ENCODE measurements at places on chromosomes 3 and 15.

GRCh38 chr15:43528542-43529007 is 11.2 kb downstream of the MAP1A start:
- DNase-seq, result no peak

DNA sequence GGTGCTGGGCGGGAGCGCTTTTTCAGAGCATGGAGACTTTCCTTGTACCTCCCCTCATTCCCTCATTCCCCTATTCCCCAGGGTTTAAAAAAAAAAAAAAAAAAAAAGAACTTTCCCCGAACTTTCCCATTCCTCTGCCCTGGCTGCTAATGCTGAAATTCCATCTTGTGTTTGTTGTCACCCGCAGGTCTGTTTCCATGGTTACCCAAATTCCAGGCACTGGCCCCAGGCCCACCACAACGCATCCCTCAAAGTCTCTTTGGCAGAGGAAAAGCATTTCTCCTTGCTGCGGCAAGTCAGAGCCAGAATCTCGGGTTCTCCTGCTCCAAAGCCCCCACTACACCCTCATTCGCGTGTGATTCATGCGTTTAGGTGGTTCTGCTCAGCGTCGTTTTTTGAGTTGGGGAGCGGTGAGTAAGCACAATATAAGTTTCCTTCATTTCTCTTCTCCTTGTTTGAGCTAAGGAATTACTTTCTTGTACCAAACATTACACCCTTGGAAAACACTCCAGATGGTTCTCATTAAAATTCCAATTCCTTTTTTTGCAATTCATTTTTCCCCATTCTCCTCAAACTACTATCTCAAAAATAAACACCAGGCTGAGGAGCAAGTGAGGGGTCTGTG is 21.6 kb downstream of the ANAPC13 start:
- no peak for DNase-seq

- no peak for DNase-seq
These were observed 19.8 kb downstream of the SCAP start for GRCh38 chr3:47455806-47456452.

- DNase-seq, result no peak
These were observed 22.4 kb downstream of the BCL2L10 start for GRCh38 chr15:52090193-52090592.

DNA sequence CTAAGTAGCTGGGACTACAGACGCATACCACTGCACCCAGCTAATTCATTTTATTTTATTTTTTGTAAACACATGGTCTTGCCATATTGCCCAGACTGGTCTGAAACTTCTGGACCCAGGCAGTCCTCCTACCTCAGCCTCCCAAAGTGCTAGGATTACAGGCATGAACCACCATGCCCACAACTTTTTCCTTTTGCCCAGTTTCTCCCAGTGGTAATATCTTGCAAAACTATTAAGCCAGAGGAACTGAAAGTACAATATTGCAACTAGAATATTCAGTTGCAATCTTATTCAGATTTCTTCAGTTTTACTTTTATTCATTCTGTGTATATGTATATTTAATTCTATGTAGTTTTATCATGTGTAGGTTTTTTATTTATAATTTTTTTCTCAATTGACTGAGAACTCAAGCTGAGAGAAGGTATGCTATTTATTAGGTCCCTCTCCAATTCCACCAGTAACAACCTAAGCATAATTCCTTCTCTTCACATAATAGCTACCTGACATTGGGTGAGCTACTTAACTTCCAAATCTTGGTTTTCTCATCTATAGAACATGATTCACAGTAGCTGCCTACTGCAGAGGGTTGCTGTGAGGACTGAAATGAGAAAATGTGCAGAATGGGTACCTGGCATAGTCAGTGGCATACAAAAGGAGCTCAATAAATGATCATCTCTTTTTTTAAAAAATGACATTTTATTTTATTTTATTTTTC is 30.8 kb downstream of the KLHL18 start:
- DNase-seq, result no peak

- DNase-seq, result no peak
These were observed 686.2 kb upstream of the NR2F2 start for GRCh38 chr15:95644100-95644875.

DNA sequence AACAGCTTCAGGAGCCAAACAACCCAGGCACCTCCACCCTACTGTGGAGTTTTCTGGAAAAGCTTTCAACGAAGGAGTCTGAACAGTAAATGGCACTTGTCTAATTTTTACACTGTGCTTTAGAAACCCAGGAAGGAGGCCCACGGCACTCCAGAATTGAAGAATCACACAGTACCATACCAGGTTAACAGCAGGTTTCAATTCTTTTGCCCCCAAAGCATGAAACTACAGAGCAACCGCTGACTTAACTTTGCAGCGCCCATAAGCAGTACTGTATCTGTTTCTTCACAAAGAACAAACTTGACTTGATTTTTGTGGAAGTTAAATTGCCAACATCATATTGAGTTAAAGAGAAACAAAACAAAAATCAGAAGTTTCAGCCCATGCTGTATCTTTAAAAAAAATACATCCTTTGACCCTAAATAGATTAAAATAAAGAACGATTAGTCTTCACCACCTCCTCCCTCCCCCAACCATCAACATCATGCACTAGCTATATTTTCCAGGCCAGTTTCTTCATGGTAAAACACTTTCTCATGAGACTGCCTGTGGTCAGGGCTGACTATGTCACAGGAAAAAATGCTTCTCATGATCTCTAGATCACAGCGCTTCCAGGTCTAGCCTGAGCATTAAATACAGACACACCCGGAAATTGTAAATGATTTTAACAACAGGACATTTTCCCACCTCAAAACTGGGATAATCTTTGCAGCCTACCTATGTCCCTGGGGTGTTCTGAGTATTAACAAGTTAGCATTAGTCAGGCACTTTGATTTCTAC is 456.3 kb downstream of the FOXP1 start:
- DNase-seq, result peak; percentile 50

GRCh38 chr3:190984502-190985244 is 122.2 kb upstream of the GMNC start:
- DNase-seq, result no peak

DNA sequence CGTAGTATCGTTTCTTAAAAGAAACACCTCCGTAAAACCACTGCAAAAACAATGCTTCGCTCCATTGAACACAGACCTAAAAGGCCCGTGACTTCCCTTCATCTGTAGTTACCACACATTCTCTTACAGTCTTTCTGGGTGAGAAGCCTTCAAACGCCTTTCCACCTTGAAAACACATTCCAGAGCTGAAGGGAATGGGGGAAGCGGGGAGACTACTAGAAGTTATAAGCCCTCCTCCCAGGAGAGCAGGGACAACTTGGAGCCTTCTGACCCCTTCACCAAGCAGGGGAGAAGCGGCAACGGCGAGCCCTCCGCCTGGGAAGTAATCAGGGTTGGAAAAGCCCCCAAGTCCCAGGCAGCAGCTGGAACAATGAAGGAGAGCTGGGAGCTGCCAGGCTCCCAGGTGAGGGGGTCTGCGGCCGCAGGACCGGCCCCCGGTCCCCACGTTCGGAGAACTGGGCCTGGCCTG is 461 bp downstream of the SECISBP2L start:
- no peak for DNase-seq

GRCh38 chr3:120018299-120018698 is 75.9 kb downstream of the GSK3B start:
- no peak for DNase-seq

DNA sequence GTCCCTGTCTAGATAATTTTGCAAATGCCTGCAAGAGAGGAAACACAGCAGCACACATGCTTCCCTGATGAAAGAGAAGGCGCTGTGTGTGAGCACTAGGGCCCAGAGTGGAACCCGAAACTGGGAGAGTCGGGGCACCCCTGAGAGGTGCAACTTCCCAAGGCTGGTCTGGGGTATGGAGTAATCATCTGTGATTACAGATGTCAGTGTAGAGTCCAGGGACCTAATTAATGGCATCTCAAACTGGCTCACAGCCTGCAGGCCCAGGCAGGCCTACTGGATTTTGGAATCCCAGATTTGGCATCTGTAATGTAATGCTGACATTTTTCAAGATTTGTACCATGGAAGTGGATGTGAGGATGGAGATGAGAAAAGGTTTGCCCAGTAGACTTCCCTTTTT is 29.4 kb downstream of the PGPEP1L start:
- DNase-seq, result no peak

GRCh38 chr3:114307222-114307830 is 13.5 kb downstream of the TIGIT start:
- peak; percentile 61 for DNase-seq

GRCh38 chr15:95910643-95911212 is 419.8 kb upstream of the NR2F2 start:
- DNase-seq, result no peak
